ENCODE measurements at places on chromosomes 2 and 18.
A peak's percentile ranks its signal among the peaks of the same experiment; 100 is the strongest.

GRCh38 chr2:99600981-99601651 is 111.3 kb upstream of the REV1 start:
- DNase-seq = no peak

DNA sequence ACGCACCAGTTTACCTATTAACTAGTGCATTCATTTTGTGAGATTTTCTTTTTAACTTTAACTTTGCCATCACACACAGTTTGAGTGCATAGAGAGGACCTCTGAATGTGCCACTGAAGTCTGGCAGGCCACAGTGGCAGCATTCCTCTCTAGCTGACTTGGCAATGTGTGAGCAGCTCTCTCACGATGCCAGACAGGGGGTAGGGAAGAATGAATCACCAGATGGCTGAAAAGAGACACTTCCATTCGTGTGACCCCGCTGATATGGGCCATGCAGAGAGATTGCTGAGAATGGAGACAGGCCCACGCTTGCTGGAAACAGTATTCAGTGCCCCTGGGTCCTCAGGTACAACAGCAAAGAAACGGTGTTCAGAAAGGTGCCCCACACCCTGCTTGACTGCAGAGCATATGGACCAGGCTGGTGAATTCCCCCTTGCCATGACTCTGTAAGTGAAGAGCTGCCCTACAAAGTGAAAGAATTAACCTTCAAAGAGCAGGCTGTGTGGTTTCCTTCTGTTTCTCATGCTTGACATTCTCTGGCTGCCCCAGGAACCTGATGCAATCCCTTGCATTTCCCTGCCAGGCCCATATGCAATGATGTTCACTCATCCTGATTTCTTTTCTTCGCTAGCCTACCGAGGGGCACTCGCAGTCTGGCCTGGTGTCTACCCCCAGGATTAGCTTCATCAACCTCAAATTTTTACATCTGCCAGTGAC is 236.1 kb downstream of the CDH20 start:
- DNase-seq = no peak

GRCh38 chr18:58661423-58661822 is 9.8 kb upstream of the MALT1 start:
- no peak for DNase-seq

DNA sequence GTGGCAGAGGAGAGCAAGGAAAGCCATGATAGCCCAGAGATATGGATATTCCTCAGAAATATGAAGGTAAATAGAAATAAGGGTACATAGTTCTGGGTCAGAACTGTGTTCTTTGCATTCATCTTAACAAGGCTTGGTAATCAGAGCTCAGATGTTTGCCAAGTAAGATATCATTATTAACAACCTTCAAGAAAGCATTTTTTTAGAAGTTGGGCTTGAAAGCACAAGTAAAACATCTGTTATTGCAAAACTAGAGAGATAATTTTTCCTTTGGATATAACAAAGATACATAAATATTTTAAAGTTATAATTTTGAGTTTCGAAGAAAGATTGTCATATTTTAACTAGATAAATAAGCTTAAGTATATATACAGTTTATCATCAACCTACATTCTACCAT is 171.4 kb downstream of the ZNF804A start:
- DNase-seq = no peak

DNA sequence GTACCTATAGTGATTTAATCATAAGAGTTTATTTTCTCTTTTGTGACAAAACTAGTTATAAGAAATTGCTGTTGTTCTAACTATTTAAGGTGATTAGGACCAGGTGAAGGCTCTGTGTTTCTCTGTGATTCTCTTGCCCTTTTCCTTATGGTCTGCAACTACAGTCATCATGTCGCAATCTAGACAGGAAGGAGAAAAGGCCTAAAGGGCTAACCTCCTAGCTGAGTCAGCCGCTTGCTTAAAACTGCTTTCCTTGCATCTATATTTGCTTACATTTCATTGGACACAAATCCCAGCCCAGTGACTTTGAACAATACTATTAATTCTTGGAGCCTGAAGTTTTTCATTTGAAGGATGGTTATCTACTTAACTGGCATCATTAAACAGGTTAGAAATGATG is 93.1 kb downstream of the PIK3C3 start:
- no peak for DNase-seq

GRCh38 chr2:54618646-54619565 is 104.6 kb upstream of the EML6 start:
- no peak for DNase-seq

- DNase-seq = no peak
Measured at GRCh38 chr2:196956069-196956468, 29.6 kb upstream of the PGAP1 start.

DNA sequence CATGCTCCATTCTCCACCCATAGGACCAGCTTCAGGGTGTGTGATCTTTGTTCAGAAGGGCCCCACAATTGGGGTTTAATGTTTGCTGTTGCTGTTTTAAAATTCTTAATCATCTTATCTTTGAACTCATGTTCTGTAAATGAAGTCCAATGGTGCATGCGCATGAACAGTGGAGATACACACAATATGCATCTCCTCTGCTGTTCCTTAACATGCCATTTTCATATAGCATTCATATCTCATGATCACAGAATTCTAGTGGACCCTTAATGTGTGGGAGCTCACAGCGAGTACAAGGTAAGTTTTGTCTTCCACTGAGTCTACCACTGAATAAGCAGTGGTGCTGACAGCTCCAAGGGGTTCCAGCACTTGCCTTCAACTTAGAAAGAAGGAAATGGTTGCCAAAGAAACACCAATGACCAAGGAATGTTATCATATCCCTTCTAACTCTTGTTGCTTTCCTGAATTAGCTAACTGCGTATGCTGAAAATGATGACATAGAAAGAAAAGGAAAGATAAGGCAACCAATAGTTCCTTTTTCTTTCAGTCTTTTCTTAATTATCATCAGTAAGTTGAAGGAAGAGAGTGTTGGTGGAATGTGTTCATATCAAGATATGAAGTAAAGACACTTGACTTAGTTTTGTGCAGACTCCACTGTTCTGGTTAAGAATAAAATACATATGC is 258.9 kb upstream of the FBXO11 start:
- no peak for DNase-seq

DNA sequence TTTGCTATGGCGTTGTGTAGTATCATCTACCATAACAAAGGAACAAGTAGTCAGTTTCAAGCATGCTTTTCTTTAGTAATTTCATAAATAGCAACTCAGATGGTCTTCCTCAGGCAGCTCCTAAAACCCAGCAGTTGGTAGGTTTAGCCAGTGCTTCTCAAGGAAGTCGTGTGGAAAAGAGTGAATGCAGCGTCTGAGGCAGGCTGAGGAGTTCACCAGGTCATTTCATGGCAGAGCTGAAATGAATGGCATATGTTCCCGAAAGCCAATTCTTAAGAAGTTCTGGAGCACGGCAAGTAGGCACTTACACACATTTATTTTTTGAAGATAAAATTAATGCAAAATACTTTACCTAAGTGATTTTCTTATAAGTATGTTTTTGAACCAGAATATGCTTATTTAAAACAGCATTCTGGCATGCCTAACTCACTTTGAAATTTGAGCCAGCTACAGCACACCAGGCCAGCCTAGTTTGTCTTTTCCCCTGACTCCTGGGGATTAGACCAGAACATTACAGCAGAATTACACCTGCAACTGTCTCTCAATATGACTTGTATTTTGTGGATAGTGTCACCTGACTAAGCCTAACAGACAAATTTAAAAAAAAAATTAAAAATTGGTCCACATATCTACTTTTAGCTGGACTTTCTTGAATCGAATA is 62.2 kb downstream of the OSBPL6 start:
- DNase-seq = no peak

- no peak for DNase-seq
Measured at GRCh38 chr2:45691171-45691999, 39.9 kb downstream of the PRKCE start.

DNA sequence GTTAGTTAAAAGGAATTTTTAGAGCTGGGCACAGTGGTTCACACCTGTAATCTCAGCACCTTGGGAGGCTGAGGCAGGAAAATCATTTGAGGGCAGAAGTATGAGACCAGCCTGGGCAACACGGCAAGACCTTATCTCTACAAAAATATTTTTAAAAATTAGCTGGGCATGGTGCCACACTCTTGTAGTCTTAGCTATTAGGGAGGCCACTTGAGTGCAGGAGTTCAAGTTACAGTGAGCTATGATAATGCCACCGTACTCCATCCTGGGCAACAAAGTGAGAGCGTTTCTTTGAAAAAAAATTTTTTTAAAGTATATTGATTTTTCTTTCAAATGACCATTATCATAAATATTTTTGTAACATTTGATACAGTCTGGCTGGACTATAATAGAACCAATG is 93.6 kb upstream of the FAM117B start:
- no peak for DNase-seq

GRCh38 chr18:8261651-8262091 is 347.6 kb upstream of the RAB12 start:
- DNase-seq = no peak

- no peak for DNase-seq
Measured at GRCh38 chr2:28201671-28202180, 190.9 kb upstream of the FOSL2 start.

DNA sequence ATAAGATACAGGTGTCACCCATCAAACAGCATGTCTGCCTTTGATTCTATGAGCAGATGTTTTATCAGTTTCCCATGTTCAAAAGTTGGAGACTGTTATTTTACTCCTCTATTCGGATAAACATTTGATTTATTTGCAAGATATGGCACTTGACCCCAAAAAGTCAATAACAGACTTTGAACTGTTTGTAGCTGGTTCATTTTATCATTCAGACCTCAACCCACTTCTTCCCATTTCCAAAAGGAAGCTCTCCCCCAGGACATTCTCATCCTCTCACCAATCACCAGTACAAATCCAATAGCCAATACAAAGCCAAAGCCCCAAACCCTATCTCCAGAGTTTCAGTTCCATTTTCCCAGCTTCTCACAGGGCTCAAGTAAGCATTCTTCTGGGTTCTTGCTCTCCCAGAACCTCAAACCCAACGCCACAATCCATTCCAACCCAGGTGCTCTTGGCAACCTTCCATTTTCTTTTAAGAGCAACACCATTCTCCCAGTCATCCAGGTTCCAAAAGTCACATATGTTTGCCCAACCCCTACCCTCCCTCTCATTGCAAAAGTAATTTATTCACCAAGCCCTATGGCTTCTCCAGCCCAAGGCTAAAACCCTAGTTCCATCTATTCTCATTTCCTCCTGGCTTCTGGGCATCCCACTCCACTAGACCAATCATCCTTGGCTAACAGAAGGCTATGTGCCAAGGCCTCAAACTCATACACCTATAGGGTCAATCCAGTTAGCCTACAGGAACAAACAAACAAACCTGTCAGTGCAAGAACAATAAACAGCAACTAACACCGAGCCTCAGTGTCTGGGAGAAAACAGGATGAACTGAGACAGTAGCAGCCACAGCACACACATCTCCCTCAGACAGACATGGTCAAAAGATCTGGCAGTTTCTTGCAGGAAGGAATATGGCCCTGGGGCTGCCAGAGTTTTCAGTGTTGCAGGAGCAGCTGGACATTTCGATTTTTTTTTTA is 9.2 kb downstream of the ACVR1 start:
- no peak for DNase-seq

- no peak for DNase-seq
Measured at GRCh38 chr2:238284802-238285515, 3.5 kb downstream of the PER2 start.

DNA sequence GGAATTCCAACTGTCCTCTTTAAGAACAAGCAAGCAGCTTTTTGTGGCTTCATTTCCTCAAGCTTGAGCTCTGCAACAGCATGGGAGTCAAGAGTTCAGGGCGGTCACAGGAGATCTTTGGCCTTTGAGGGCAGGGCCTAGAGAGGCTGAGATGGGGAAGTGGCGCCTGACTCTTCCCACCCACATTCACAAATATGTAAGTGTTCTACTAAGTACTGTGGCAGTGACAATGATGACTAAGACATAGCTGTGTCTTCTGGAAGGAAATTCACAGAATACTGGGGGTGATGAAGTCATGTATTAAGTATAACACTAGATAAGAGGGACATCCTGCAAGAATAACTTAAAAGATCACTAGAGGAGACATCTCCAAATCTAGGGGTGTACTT is 15.0 kb downstream of the RND3 start:
- no peak for DNase-seq

GRCh38 chr2:16062471-16063250 is 122.3 kb downstream of the MYCN start:
- no peak for DNase-seq

- peak; percentile 84 for DNase-seq
Measured at GRCh38 chr2:103401621-103402020, 639.8 kb downstream of the TMEM182 start.

DNA sequence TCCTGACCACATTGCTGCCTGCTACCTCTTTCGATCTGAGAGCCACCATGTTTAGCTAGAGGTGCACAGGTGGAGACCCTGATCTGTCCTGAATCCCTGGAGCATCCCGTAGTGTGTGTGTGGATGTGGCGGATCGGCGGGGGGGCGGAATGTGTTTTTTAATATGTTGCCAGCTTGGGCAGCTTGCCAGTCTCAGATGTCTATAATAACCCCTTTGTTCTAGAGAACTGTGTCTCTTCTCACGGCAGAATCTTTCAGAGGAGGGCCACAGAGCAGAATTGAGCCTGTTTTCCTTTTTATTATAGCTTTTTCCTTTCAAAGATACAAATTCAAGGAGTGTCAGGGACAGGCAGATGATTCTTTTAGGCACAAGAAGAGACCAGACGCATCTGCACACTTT is 934.1 kb upstream of the KLHL29 start:
- DNase-seq = no peak

DNA sequence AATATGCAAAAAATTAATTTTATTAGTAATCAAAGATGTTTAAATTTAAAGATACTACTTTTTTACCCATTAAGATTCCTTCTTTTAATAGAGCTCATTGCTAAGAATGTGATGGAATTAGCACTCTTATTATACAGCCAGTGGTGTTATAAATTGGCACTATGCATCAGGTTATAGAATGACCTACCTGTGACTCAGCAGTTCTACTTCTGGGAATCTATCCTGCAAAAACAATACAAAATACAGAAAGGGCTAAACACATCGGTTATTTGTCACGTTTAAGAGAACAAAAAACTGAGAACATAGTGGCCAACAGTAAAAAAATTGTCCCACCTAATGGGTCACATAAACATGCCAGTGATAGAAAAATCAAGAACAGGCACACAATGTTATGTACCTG is 9.4 kb upstream of the ADD2 start:
- DNase-seq = no peak

GRCh38 chr18:69518989-69519388 is 118.3 kb downstream of the DOK6 start:
- no peak for DNase-seq

DNA sequence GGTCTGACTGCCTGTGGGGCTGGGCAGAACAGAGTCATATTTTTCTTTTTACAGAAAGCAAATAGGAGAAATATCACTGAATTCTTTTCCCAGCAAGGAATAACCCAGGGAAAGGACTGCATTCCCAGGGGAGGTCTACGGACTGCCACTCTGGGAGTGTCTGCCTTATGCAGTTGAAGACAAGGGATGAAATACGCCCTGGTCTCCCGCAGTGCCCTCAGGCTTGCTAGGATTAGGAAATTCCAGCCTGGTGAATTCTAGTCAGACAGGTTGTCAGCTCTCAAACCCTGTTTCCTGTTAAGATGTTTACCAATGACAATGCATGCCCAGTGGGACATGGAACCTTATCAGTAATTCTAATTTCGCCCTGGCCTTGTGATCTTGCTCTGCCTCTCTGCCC is 30.3 kb upstream of the PDK1 start:
- no peak for DNase-seq

- no peak for DNase-seq
Measured at GRCh38 chr2:103669531-103669930, 907.7 kb downstream of the TMEM182 start.
